ENCODE measurements at places on chromosomes 11 and 22.
A peak's percentile ranks its signal among the peaks of the same experiment; 100 is the strongest.

DNA sequence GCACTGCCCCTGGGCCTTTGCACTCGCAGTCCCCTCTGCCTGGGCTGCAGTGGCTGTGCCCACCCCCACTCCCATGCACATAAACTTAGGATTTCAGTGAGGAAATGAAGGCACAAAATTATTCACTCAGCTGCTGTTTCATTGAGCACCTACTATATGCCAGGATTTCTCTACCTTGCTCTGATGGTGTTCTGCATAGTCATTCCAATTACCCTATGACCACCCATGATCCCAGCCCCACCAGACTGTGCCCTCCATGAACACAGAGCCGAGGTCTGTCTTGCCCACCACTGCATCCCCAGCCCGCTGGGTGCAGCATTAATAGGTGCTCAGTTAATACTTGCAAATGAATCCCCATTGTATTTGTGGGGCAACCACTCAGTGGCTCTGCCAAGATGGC is 10.9 kb downstream of the CYTH4 start:
- no peak for DNase-seq

- DNase-seq = no peak
These were observed 65.1 kb upstream of the TNRC6B start for GRCh38 chr22:40112595-40112994.

DNA sequence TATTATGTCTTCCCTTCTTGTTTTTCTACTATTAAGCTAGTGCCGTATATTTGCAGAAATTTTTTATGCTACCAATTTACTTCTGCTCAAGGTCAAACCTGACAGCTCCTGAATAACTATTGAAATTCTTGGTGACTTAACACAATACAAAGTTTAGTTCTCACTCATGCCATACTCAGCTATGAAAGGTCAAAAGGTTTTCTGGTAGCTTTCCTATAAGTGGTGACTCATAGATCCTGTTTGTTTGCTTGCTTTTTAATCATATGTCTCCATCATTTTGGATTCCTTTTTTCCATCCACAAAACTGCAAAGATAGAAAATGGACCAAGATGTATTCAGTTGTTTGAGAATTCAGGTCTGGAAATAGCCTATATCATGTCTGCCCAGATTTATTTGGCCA is 855.8 kb upstream of the LRRC4C start:
- DNase-seq = no peak

- DNase-seq = no peak
These were observed 12.3 kb downstream of the ARFGAP3 start for GRCh38 chr22:42844756-42845155.

- no peak for DNase-seq
These were observed 32.8 kb downstream of the PARVA start for GRCh38 chr11:12410006-12410728.

- DNase-seq = no peak
These were observed 16.4 kb downstream of the PRR5 start for GRCh38 chr22:44718418-44718817.

GRCh38 chr22:27867953-27868731 is 50.9 kb downstream of the PITPNB start:
- DNase-seq = no peak

DNA sequence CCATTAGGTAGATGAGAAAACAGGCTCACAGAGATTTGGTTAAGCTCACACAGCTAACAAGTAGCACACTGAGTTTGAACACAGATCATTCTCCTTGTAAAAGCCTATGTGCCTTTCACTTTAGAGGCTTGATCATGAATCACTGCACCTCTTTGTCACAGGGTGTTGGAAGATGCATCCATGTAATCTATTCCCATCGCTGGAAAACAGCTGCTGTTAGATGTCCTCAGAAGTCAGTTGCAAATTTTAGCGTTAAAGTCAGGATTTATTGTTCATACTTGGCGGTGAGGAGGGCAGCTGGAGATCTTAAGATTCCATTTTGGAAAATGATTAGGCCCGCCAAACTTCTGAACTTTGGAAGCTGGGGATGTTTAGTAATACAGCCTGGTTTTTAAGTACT is 2.6 kb downstream of the CNTF start:
- no peak for DNase-seq

- no peak for DNase-seq
These were observed 90.0 kb downstream of the CCDC81 start for GRCh38 chr11:86464509-86465221.

DNA sequence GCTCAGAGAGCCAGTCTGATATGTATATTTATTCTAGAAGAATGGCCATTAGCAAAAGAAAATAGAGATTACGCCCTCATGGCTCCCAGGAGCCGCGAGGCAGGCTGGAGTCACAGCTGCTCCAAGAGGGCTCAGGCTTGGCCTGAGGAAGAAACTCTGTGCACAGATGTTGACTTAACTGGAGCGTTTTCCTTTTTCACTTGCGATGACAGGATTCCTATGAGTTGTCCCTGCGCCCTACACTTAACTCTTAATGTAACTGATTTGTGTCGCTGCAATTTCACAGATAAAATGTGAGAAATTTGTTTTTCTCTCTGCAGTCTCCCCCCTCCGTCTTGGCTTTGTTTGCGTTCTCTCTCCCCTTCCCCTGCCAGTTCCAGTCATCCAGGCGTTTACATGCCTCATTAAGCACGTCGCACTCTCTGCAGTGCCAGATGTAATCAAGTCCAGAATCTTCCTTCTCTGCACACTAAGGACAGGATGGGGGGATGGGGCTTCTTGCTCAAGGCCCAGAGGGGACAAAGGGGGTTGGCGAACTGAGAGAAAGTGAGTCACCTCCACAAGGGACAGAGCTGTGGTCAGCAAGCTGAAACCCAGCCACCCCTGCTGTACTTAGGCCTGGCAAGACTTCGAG is 1060.1 kb downstream of the NTM start:
- no peak for DNase-seq

- no peak for DNase-seq
These were observed 62.8 kb upstream of the PRR5 start for GRCh38 chr22:44638971-44639760.

- DNase-seq = no peak
These were observed 378.7 kb downstream of the CTTN start for GRCh38 chr11:70776914-70777532.

GRCh38 chr11:68076371-68077042 is 37.7 kb downstream of the TCIRG1 start:
- no peak for DNase-seq

DNA sequence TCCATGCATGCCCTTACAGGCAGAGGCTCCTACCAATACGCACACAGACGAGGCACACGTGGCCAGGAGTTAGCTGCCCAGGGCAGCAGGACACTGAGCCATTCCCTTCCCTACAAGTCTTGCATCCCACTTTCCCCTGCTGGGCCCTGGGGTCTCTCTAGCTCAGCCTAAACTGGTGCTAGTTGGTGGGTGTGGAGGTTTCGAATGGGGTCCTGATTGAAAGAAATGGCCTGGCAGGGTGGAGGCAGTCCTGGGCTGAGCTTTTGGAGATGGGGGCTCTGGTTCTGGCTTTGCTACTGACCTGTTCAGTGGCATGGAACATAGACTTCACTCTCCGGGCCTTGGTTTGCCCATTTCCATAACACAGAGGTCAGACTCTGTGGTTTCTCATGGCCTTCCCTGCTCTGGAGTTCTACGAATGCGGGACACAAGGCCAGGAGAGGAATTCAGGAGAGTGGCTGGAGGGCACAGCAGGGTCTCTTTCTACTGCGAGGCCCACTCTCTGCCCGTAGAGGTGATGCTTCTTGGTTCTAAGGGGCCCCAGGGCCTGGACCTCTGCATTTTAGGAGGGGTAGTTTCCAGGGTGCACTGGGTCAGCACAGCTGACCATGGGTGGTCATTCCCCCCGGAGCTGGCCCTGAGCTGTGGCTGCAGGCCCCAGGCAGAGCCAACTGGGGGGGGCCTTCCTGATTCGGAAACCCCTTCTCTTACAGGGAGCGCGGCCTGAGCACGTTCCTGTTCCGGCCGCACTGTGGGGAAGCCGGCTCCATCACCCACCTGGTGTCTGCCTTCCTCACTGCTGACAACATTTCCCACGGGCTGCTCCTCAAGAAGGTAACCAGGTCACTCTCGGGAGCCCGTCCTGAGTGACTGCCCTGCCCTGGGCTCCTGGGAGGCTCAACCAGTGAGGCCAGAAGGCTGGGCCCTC is 40.0 kb downstream of the RNF141 start:
- DNase-seq = no peak

DNA sequence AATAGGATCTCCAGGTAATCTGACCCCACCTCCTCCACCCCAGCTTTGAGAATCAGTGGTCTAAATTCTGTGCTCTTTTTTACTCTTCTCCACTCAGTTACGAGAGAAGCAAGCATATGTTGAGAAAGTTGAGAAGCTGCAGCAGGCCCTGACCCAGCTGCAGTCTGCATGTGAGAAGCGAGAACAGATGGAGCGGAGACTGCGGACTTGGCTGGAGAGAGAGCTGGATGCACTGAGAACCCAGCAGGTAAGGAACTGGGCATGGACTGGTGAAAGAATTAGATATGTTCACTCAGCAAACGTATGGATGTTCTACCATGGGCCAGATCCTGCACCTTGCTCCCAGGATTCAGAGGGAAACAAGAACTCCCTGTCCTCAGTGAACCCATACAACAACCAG is 85.7 kb downstream of the AMOTL1 start:
- no peak for DNase-seq

- DNase-seq = no peak
These were observed 14.4 kb upstream of the SLC39A13 start for GRCh38 chr11:47394050-47394321.

- no peak for DNase-seq
These were observed 403.7 kb downstream of the LUZP2 start for GRCh38 chr11:24900514-24900913.

- DNase-seq = no peak
These were observed 160.5 kb upstream of the GRK3 start for GRCh38 chr22:25403811-25404471.

DNA sequence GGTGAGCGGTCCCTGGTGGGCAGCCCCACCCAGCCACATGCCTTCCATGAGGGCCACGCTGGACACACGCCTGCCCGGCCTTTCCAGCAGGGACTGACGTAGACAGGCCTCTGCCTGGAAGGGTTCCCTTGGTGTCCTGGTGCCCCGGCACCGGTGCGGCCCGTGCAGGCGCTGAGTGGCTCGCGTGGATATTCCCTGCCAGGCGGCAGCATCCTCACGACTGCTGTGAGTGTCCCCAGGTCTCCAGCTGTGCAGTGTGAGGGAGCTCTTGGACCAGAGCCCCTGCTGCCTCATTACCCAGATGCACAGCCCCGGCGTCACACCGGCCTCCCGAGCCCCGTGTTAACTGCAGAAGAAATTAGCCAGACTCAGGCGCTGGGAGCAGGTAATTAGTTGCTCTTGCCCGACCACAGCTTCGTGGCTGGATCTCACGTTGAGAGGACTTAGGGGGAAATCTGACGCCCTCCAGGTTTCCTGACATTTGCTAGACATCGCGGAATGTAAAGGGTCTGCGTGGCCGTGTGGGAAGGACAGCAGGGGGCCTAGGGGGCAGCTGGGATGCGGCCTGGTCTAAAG is 1196.3 kb downstream of the BRD1 start:
- DNase-seq = no peak

DNA sequence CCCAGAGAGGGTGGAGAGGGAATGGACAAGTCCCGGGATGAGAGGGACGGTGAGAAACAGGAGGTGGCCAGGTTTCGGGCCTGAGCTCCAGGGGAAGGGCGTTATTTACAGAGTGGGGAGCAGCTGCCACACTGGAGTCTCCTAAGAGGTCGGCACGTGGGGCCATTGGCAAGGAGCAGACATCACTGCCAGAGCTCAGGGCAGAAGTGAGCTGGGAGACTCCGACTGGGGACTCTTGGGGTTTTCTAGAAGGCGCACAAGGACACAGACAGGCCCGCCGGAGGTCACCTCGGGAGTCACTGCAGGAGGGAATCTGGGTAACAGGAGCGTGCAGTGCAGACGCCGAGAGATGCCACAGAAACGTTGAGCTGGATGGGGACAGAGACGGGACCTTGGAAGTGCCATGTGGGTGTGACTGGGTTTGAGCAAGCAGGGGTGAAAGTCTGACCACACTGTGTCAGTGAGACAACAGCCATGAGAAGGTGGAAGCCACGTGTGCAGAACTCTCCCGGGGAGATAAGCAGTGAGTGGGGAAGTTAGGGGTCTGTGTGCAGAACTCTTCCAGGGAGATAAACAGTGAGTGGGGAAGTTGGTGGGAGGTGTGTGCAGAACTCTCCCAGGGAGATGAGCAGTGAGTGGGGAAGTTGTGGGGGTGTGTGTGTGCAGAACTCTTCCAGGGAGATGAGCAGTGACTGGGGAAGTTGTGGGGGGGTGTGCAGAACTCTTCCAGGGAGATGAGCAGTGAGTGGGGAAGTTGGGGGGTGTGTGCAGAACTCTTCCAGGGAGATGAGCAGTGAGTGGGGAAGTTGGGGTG is 187.5 kb downstream of the SHANK2 start:
- DNase-seq = no peak

DNA sequence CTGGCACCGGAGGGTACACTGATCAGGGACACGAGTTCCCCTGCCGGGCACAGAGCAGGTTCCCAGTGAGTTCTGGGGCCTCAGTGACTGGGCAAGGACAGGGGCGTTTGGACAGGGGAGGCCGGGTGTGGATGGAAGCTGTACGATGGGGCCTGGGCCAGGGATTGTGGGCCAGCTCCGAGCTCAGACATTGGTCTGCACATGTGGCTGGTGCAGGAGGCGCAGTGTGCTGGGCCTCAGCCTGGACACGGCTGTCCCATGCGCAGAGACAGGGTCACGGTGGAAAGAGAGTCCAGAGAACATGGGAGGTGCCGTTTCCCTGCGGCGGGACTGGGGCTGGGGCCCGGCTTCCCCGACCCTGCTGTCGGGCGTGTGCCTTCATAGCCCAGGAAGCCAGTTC is 60.7 kb downstream of the CDKN1C start:
- no peak for DNase-seq

DNA sequence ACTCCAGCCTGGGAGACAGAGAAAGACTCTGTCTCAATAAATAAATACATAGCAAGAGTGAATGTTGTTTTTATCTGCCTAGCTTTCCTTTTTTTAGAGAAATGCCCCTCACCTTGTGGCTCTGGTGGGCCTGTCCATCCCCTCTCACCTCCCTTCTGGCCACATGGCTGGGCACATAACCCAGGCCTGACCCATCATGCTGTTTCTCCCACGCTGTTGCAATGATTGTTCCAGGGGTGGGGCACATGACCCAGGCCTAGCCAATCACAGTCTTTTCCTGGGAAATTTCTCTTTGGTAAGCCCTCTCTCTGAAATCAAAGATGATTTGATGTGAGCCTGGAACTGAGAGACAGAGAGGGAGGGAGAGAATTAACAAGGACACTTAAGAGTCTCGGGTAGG is 5.5 kb upstream of the CYTH4 start:
- DNase-seq = peak; percentile 24

GRCh38 chr11:65906602-65907001 is 6.4 kb upstream of the FOSL1 start:
- no peak for DNase-seq

GRCh38 chr22:40313007-40313406 is 33.3 kb upstream of the ADSL start:
- DNase-seq = no peak

- no peak for DNase-seq
These were observed 50.2 kb upstream of the SLC35C1 start for GRCh38 chr11:45754741-45755140.

- DNase-seq = no peak
These were observed 473.8 kb upstream of the API5 start for GRCh38 chr11:42837994-42838393.
